DMS53 (cell line): ENCODE measurements at places on chromosomes 2 and 18.

DNA sequence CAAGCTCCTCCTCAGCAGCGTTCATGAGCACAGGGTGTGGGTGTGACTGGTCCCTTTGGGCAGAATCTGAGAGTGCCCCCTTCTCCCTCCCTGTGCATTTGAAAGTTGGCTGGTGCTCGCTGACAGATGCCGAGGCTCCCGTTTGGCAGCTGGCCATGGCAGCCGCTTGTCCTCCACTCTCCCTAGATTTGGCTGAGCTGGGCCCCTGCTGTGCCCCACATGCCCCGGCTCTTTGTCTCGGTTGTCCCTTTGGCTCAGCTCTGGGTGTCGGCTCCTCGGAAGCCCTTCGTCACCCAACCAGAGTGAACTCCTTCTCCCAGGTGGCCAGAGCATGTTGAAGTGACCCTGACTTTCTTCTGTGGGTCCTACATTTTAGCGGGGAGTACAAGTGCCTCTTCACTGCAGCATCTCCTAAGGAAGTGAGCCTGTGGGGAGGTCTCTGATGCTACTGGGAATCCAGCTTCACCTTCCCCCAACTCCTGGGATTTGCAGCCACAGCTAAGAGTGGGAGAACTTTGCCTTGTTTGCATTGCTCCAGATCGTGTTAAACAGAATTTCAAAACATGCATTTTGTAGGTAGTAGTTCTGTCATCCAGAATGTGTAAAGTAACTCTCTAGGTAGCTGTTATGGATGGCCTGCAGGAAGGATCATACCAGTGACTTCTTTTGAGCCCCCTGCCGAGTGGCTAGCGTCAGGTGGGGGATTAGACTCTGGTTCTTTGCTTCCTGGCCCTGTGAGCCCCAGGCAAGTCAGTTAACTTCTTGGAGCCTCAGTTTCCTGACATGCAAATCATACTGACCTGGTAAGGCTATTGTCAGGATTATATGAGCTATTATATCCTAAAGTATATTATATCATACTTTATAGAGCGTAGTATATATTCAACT, 24.2 kb downstream of the HPCAL1 start:
- peak; percentile 57 for DNase-seq

GRCh38 chr18:35406666-35407065, 29.5 kb upstream of the ZNF396 start:
- DNase-seq = peak; percentile 46

DNA sequence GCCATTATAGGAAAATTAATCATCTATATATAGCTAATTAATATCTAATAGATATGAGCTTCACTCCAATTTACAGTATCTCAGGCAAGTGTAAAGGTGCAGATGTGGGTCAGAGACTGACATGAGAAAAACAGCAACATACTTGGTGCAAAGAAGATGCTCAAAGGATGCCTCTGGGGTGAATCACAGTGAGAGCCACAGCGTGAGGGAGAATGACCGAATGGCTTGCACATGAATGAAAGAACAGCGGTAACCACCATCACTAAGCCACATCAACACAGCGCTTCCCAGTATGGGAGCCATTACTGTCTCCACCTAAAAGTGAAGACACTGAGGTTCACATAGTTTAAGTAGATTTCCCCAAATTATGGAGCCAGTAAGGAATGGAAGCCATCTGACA, 423.4 kb upstream of the ID2 start:
- no peak for DNase-seq

DNA sequence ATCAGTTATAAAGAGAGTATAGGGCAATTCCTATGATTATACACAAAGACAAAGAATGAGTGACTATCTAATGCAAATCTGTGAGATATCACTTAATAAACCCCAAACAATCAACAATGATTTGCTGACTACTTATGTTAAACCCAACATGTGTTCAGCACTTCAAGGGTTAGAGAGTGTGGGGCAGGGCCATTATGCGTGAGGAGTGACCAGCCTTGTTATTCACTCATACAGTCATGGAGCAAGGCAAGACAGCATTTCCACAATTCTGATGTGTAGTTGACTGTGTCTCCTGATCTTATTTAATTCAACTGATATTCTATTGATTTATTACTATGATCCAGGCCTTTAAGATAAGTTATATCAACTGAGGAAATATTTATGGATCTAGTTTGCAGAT, 251.7 kb downstream of the CYRIA start:
- no peak for DNase-seq

- no peak for DNase-seq
Observed at GRCh38 chr2:154338352-154338967, 360.0 kb upstream of the KCNJ3 start.

GRCh38 chr2:130768191-130768855, 13.0 kb downstream of the AMER3 start:
- no peak for DNase-seq

DNA sequence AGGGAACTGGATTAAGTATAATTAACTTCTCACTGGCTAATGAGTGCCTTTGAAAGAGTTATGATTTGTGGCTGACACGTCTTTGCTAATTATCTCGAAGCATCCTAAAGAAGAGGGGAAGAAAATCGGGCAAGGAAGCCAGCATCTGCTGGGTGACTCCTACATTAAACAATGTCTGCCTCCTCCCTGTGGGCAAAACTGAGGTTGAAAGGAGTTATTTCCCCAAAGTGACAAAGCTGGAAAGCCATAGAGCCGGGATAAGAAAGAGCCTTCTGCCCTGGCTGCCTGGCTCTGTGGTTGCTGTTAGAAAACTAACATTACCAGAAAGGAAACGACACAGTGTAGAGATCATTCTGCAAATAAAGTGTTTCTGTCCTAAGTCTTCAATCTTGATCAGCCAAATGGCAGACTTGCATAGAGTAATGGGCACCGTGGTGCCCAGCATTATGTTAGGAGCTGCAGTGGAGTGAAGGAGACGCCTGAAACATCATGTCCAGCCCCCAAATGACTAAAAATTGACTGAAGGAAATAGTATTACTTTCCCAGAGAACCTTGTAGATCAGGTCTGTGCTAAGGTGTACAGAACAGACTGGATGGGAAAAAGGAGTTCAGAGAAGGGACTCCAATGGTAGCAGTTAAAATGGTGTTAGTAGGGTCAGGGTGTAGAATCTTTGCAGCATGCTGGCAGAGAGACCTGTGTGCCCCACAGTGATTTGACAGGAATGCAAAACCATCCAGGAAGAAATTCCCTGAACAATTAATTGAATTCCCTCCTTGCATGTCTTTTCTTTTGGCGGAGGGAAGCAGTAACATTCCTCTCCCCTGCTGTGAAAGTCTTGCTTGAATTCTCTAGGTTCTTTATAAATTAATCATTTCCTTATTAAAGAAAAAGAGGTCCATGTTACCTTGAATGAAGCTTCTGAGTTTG, 44.4 kb downstream of the ALPK2 start:
- no peak for DNase-seq

- DNase-seq = no peak
Observed at GRCh38 chr18:251572-251971, 16.3 kb downstream of the THOC1 start.

GRCh38 chr18:12921178-12921577, 26.6 kb upstream of the SEH1L start:
- DNase-seq = no peak
